ENCODE measurements at places on chromosomes 7 and 10.

GRCh38 chr10:103353281-103353680 lies 2.3 kb upstream of the PCGF6 start:
- no peak for DNase-seq

DNA sequence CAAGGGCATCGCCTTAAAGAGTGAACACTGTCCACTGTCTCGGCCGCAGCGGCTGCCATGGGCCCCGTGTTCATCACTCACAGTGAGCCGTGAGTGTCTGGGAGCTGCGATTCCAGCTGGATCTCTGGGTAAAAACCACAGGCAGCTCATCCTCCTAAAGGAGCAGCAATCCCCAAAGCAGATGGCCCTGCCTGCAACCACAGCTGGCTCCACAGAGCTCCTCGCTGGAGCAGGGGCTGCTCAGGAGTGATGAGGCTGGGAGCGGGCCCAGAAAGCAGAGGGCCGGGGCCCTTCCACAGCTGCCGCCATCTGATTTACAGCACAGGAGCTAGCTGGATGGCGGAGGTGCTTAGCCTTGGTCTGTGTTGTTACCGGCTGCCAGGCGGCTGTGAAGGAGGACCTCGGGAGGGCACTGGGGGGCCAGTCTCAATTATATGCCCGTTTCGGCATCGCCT lies 6.6 kb upstream of the TMEM184A start:
- DNase-seq = no peak

- no peak for DNase-seq
Observed at GRCh38 chr7:26858735-26859134, 5.7 kb downstream of the SKAP2 start.

DNA sequence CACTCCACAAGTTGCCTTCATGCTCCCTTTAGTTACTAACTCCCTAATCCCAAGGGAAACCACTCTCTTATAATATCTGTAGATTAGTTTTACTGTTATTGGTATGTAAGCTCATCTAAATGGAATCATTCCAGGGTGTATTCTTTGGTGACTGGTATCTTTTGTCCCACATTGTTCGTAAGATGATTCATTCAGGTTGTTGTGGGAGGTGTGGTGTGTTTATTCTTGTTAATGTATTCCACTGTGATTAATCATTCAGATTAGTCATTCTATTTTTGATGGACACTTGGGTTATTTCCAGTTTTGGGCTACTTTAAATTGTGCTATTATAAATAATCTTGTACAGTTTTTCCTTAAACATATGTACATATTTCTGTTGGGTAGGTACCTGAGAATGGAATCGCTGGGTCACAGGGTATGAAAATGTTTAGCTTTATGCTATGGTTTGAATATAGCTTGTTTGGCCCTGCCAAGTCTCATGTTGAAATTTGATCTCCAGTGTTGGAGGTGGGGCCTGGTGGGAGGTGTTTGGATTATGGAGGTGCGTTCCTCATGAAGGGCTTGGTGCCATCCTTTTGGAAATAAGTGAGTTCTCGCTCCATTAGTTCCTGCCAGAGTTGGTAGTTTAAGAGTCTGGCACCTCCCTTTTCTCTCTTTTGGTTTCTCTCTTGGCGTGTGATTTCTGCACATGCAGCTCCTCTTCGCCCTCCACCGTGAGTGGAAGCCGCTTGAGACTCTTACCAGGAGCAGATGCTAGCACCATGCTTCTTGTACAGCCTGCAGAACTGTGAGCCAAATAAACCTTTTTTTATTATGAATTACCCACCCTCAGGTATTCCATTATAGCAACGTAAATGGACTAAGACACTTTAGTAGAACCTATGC lies 13.8 kb downstream of the BTRC start:
- no peak for DNase-seq
